ENCODE measurements at places on chromosomes 7 and 10.

DNA sequence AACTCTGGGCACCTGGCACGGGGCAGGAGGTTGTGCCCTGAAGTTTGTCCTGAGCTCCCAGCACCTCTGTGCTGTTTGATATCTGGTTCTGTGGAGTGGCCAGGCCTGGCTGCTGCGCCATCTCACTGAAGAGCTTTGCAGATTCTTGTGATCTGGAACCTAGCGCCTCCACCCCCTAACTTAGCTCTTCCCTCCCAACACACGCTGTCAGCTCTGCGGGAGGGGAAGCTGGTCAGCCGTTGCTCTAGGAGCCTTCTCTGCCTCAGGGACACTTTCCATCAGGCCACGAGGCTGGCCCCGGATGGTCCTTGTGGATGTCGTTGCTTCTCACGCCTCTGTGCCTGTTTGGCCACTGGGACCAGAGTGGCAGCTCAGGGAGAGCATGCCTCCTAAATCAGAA, 213.2 kb downstream of the CCDC3 start:
- no peak for DNase-seq

- DNase-seq: no peak
Measured at GRCh38 chr7:147700702-147701101, 889.9 kb upstream of the C7orf33 start.

GRCh38 chr7:34776748-34777358, 118.8 kb downstream of the NPSR1 start:
- DNase-seq: no peak

DNA sequence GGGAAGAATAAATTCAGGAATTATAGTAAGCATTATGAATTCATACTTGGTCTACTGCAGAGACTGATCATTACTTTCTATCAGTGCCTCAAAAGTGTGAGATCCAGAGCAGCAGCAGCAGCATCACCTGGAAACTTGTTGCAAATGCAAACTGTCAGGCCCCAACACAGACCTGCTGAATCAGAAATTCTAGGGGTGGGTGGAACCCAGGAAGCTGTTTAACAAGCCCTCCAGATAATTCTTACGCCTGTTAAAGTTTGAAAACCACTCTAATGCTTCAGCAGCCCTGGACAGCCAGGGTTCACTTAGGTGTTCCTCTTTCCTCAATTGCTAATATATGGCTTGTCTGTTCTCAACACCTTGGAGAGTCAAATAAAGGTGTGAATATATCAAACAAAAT, 19.5 kb downstream of the CACUL1 start:
- no peak for DNase-seq

- DNase-seq: no peak
Measured at GRCh38 chr7:102228935-102229334, 57.7 kb upstream of the SH2B2 start.
